ENCODE measurements at places on chromosomes 7 and 10. TPM values are rescaled to one million over a fixed set of nuclear protein-coding genes. Genes with fewer than 3 reads are reported as not detected.

Gene CPXM2
- 81.6 TPM for total RNA-seq

Gene UROS
- 30.6 TPM for total RNA-seq

Gene AMPH
- total RNA-seq: 5.9 TPM

Gene NRG3
- total RNA-seq: 1.4 TPM

Gene RPEL1
- not detected for total RNA-seq

Gene EPHA1
- total RNA-seq: 0.22 TPM

Gene THSD7A
- 30.9 TPM for total RNA-seq

Gene BMPR1A
- 76.0 TPM for total RNA-seq

Gene SLC18A2
- 1.2 TPM for total RNA-seq

Gene NUTM2E
- not detected for total RNA-seq

Gene BHLHA15
- not detected for total RNA-seq

Gene SOSTDC1
- total RNA-seq: 1.4 TPM

Gene LRRC61
- 5.8 TPM for total RNA-seq

Gene VIPR2
- 2.0 TPM for total RNA-seq

Gene C10orf105
- total RNA-seq: 0.53 TPM

Gene CLRN3
- not detected for total RNA-seq

Gene PPP1R3C
- 10.9 TPM for total RNA-seq

Gene CADPS2
- 11.0 TPM for total RNA-seq

Gene GPR15LG
- total RNA-seq: not detected

Gene TSPAN12
- total RNA-seq: 7.6 TPM

Gene FAM24B
- 5.4 TPM for total RNA-seq

Gene SPDYE6
- not detected for total RNA-seq

Gene WBP1L
- total RNA-seq: 66.2 TPM

Gene KIF5B
- total RNA-seq: 125 TPM

Gene OR6V1
- total RNA-seq: not detected

Gene LLCFC1
- not detected for total RNA-seq

Gene INMT
- total RNA-seq: 131 TPM

Gene NUTM2D
- total RNA-seq: 4.9 TPM
